Germinal center (tissue), 1 donor: ENCODE measurements at places on chromosomes 4 and X.
A peak's percentile ranks its signal among the peaks of the same experiment; 100 is the strongest.

DNA sequence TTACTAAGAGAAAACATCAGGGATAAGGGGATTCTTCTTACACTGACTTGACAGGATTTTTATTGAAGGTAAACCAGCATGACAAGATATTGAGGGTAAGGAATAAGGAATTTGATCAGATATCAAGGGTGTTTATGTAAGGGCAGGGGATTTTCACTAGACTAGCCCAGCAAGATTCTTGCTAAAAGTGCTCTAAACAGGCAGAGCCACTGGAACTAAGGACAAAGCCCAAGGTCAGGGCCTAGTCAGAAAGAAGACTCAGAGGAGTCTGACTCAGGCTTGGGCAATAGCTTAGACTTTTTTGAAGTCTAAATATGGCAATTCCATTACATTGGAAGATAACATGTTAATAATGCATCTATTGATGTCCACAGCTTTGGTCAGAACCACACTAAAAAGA lies 6.5 kb upstream of the GLRA3 start:
- DNase-seq = no peak

DNA sequence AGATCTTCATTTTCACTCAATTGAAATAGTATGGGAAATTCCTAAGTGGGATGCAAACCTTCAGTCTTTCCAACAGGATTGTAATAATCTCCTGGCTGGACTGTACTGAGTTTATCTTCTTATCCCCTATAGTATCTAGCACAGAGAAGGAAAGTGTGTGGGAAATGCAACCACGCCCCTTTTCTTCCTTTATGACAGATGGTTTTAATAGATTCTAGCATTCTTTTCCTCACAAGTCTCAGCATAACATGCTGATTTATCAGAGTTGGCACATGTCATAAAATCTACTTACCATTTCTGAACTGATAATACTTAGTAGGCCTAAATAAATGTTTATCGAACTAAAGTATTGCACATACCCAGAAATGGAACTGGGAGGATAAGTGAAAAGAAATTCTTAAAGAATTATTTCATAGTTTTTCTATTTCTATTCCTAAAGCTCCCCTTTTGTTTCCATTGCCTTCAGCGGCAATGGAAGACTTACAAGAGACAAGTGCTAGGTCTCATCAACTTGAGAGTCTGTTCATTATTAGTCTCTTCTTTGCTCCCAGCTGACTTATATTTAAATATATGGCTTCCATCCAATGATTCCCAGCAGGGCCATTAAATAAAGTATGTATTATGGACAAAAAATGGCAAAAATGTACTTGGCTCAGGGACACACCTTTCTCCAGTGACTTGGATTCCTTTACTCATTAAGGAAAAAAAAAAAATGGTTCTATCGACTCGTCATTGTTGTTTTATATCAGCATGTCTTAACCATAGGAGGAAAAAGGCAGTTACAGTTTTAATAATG lies 484.5 kb downstream of the IL1RAPL1 start:
- no peak for DNase-seq

GRCh38 chr4:12679217-12679616 lies 804.9 kb downstream of the RAB28 start:
- no peak for DNase-seq

GRCh38 chr4:183600189-183600685 lies 58.7 kb downstream of the RWDD4 start:
- DNase-seq = no peak

DNA sequence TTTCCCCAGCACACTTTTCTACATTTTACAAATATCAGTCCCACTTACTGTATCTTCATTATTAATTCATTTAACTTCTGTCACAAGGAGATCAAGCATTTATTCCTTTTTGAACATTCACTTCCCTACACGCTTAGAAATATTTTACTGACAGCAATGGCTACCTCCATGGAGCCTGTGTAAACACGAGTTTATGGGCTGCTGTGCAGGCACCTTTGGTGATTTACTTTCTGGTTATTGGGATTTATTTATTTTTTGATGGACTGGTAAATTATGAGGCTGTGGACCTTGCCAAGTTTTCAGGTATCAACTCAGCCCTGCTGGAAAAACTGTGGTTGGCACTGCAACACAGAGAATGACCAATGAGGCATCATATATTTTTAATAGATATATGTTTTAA lies 45.4 kb upstream of the PAQR3 start:
- DNase-seq = no peak

GRCh38 chr4:33255094-33255493 lies 2534.9 kb downstream of the PCDH7 start:
- DNase-seq = no peak

DNA sequence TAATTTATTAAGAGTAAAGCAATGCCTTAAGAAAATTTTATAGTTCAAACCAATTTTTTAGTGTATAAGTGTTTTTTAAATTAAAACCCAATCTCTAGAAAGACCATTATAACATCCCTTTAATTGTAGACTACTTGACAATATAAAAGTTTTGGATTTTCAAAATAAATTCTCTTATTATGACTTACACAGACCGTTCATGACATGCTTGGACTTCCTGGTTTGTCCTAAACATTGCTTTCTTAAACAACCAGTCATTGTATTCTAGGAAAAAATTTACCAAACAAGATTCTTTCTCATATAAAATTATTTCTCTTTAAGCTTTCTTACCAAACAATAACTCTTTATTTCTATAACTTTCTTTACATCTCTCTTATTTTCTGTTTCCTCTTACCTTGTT lies 49.0 kb upstream of the CXorf51A start:
- DNase-seq = no peak

DNA sequence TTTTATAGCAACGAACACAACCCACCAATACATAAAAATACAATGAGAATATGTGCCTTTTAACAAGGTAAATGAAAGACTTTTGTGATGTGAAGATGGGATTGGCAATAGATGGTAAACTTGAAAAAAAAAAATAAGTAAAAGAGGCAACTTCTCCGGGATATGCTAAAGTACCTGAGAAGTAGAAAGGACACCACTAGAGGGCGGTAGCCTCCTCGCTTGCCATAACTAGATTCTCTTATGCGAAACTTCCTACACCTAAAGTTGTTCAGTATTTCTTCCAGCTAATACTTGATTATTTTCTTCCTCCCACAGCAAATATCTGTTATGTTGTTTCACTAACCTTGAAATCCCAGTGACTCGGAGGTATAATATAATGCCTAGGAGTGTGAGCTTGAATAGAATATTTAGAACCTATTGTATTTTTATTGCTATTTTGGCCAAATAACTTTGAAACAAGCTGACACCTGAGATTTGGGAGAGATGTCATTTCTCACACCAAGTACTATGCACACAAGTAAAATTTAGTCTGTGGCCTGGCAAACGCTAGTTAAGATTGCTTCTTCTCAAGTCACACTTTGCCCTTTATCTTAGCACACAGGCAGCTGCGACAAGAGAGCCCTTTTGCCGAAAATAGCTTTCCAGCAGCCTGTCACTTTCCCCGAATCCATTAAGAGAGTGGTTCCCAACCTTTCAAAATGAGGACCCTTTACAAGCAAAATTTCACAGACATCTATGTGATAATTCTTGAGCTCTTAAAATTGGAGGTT lies 44.9 kb upstream of the PDLIM5 start:
- DNase-seq = peak; percentile 7
